ENCODE measurements at places on chromosomes 16 and 17.
A peak's percentile ranks its signal among the peaks of the same experiment; 100 is the strongest.

GRCh38 chr17:36600465-36600864 lies 918 bp upstream of the MRM1 start:
- no peak for DNase-seq

- no peak for DNase-seq
Measured at GRCh38 chr16:77868052-77868451, 79.7 kb downstream of the VAT1L start.

DNA sequence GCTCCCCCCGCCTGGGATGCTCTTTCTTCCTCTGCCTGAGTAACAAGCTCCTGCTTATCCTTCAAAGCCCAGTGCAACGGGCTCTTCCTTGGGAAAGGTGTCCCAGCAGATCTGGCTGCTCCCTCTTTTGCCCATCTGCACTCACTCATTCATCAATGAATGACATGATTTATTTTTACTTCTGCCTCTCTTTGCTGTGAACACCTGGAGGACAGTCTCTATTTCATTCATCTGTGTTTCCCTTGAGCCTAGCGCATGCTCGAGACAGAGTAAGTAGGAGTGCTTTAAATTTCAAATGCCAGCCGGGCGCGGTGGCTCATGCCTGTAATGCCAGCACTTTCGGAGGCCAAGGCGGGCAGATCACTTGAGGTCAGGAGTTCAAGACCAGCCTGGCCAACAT lies 22.0 kb upstream of the GINS2 start:
- DNase-seq, result no peak

DNA sequence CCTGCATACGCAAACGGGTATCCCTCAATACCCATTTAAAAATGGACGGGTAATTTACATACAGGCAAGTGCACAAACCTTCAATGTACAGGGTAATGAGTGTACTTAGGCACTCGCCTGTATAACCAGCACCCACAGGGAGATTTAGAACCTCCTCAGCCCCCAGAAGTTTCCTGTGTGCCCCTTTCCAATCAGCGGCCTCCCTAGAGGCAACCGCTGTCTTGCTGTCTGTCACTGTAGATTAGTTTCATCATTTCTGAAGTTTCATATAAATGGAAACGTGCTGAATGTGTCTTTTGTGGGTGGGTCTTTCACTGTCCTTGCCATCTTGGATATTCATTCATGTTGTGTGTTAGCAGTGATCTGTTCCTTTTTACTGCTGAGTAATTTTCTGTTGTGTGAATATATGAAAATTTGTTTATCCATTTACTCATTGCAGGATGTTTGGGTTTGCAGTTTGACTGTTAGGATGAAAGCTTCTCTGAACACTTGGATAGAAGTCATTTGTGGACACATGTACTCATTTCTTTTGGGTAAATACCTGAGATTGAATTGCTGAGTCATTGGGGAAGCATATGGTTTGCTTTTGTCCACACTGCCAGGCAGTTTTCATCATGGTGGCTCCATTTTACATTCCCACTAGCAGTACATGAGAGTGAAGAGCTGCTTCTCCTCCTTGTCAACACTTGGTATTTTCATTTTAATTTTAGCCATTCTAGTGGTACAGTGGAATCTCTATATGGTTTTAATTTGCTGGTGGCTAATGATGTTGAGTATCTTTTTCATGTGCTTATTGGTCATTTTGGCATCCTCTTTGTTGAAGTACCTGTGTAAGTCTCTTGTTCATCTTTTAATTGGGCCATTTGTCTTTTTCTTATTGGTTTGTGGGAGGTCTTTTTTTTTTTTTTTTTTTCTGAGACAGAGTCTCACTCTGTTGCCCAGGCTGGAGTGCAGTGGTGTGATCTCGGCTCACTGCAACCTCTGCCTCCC lies 2.1 kb upstream of the ADCY7 start:
- DNase-seq, result no peak

- no peak for DNase-seq
Measured at GRCh38 chr17:76131692-76132573, 9.1 kb downstream of the FOXJ1 start.

- DNase-seq, result peak; percentile 40
Measured at GRCh38 chr17:75681289-75681688, 14.2 kb downstream of the SAP30BP start.

DNA sequence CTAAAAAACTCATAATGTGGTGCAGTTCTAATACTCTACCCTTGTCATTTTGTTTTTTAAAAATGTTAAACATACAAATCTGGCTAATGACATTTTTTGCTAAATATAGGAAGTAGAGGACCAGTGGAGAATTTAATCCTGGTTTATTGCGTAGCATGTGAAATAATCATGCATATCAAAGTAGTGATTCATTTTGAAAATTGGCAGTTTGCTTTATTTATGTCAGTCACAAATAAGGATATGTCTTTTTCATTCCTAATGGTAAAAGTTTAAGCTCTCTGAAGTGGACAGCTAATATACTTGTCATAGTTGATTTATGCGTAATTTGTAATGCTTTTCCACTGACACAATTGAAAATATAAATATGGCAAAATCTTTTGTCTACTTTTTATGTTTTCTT lies 224.2 kb downstream of the BCAS3 start:
- peak; percentile 21 for DNase-seq

DNA sequence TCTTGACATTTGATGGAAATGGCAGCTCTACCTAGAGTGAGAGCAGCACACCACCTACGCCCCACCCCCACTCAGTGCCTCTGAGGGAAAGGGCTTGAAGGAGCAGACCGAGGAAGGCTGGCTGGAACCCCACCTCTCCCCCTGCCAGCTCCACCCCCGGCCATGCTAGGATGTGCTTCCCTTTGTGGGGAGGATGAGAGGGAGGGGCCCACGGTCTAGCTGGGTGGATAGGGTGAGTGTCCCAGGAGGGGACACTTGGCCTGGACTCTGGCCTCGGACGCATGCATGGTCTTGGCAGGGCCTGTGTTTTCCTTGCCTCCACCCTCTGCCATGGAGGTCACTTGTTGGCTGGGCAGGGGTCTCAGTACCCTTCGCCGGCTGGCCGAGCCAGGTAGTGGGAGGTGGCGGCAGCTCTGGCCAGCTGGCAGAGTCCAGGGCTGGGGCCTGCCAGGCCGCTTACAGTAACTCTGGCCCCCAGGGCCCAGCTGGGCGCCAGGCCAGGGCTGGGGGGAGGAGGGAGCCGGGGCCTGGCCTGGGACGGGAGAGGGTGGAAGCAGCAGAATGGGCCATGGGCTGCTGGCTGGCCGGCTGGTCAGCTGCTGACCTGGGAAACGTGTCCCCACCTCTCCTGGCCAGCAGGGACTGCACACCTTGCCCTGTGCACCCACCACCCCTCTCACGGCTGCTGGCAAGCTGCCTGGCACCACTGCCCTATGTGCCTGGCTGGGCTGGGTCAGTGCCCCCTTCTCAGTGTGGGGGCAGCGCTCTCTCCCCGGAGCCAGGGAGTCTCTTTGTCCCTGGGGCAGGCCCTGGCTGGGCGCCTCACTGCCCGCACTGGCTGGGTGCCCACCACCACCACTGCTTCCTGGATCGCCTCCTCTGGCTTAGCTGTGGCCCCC lies 23.0 kb downstream of the RARA start:
- peak; percentile 79 for DNase-seq

DNA sequence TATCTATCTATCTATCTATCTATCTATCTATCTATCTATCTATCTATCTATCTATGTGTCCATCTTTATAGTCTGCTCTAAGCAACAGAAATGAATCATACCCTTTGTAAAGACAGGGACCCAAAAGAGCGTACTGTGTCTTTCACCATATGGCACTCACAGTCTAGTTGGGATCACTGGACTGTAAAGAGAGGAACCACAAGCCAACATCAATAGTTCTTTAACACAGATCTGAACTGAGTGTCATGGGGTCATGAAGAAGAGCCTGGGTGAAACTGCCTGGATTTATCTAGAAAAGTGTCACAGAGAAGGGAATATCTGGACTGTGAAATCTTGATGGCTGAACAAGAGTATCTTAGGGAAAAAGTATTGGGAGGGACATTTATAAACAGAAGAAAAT lies 619.1 kb upstream of the SOX9 start:
- no peak for DNase-seq

- DNase-seq, result no peak
Measured at GRCh38 chr16:8505327-8505991, 84.9 kb downstream of the TMEM114 start.

DNA sequence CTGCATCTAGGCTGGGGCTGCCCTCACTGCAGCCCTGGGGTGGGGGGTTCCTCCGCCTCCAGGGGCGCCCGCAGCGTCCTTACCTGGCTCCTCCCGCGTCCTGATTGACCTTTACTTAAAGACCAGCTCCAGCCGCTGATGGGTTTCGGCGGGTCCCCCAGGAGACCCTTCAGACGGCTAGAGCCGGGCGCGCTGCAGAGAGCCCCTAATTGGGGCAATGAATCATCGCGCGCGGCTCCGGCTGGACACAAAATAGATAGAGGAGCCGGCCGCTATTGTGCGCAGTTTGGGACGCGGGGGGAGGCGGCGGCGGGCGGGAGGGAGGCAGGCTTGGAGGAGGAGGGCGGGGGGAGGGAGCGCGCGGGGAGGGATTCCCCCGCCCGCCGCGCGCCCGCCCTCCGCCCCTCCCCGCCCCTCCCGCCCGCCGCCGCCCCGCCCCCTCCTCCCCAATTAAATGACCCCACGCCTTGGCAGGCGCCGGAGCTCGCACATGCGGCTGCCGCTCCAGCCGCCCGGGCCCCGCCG lies 56.5 kb upstream of the CIBAR2 start:
- peak; percentile 91 for DNase-seq

DNA sequence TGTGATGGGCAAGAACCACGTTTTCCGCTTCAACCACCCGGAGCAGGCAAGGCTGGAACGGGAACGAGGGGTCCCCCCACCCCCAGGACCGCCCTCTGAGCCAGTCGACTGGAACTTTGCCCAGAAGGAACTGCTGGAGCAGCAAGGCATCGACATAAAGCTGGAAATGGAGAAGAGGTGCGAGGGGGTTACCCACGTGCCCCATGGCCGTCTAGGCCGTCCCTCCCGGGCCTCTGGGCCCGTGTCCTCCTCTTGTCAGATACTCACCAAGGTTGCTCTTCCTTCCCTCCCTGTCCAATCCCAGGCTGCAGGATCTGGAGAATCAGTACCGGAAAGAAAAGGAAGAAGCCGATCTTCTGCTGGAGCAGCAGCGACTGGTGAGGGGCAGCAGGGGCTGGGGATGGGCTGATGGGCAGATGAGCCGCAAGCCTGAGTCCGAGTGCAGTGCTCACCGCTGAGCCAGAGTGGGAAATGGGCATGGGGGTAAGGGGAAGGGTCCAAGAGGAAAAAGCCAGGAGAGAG lies 14.7 kb downstream of the SLC52A1 start:
- no peak for DNase-seq

GRCh38 chr16:56387396-56387795 lies 37.9 kb downstream of the AMFR start:
- DNase-seq, result no peak
